Myometrial cell (primary cell): ENCODE measurements at places on chromosomes 5 and 9. TPM values are rescaled to one million over a fixed set of nuclear protein-coding genes. Genes with fewer than 3 reads are reported as not detected.

The CKMT2 gene
- 0.29 and 0.35 TPM in 2 replicates for total RNA-seq

The AJM1 gene
- 1.4 TPM in 1 of 2 replicates, not detected in the other for total RNA-seq

The EIF4E1B gene
- total RNA-seq: not detected in 2 replicates

The FOXD4L6 gene
- total RNA-seq: not detected in 2 replicates

The ENHO gene
- not detected in 2 replicates for total RNA-seq

The RALGPS1 gene
- 1.1 and 2.0 TPM in 2 replicates for total RNA-seq

The LIX1 gene
- total RNA-seq: not detected in 2 replicates

The SEMA5A gene
- total RNA-seq: 2.1 and 5.8 TPM in 2 replicates

The TLE4 gene
- total RNA-seq: 16.4 and 28.7 TPM in 2 replicates

The EGR1 gene
- 11.5 and 16.3 TPM in 2 replicates for total RNA-seq

The BTNL3 gene
- total RNA-seq: not detected in 2 replicates

The CRHBP gene
- total RNA-seq: not detected in 2 replicates

The SH3GLB2 gene
- 38.6 and 39.2 TPM in 2 replicates for total RNA-seq

The IL4 gene
- total RNA-seq: not detected in 2 replicates

The FGD3 gene
- total RNA-seq: not detected in 2 replicates

The HAVCR1 gene
- not detected in 2 replicates for total RNA-seq

The PRR16 gene
- 24.6 and 34.3 TPM in 2 replicates for total RNA-seq

The SEC16A gene
- total RNA-seq: 36.0 and 40.9 TPM in 2 replicates

The SYK gene
- not detected in 2 replicates for total RNA-seq

The ARL10 gene
- total RNA-seq: 2.0 and 3.4 TPM in 2 replicates

The GRK6 gene
- 48.4 and 55.9 TPM in 2 replicates for total RNA-seq

The CA9 gene
- total RNA-seq: 1.1 TPM in 1 of 2 replicates, not detected in the other

The LHX3 gene
- total RNA-seq: not detected in 2 replicates

The MRRF gene
- total RNA-seq: 33.3 and 43.8 TPM in 2 replicates
